ENCODE measurements at places on chromosomes 4 and X.

DNA sequence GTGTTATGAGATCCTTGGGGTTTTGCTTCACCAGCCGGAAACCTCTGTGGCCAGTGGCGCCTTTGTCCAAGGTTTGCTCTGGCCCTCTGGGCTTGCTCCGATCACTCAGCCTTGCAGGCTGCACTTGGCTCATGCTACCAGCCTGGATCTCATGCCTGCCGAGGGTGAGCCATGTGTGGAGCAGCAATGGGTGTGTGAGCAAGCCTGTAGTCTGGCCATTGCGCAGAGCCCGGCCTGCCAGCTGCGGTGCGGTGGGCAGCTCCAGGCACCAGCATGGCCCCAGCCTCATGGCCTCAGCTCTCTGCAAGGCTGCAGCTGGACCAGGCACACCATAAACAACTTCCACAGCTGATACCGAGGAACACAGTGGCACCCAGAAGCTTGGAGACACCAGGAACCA is 17.8 kb downstream of the SULT1B1 start:
- DNase-seq = no peak

DNA sequence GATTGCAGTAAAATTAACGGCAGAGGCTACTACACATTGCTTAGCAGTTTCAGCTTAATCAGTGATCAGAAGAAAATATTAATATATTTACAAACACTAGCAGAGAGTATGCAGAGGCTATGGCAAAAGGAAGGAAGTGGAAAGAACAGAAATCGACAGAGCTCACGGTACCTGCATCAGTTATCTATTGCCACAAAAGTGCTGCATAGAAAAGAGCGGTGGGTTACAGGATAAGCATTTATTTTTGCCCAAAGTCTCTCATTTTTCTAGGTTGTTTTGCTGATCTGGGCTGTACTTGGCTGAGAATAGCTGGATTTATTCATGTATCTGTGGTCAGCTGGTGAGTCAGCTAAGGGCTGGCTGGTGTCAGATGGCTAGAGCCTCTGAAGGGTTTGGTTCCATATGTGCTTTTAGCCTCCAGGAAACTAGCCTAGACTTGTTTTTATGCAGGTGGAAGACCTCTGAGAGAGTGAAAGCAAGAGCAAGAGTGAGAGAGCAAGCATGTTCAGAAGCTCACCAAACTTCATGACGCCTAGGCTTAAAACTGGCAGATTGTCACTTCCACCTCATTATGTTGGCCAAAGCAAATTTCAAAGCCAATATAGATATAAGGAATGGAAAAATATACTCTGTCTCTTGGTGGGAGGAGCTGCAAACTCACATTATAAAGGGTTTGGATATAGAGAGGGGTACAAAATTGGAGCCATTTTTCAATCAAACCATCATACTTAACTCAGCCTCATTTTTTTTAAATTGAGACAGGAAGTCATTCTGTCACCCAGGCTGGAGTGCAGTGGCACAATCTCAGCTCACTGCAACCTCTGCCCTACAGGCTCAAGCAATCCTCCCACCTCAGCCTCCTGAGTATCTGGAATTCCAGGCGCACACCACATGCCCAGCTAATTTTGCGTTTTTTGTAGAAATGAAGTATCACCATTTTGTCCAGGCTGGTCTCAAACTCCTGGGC is 153.2 kb upstream of the RPL34 start:
- peak; percentile 17 for DNase-seq

DNA sequence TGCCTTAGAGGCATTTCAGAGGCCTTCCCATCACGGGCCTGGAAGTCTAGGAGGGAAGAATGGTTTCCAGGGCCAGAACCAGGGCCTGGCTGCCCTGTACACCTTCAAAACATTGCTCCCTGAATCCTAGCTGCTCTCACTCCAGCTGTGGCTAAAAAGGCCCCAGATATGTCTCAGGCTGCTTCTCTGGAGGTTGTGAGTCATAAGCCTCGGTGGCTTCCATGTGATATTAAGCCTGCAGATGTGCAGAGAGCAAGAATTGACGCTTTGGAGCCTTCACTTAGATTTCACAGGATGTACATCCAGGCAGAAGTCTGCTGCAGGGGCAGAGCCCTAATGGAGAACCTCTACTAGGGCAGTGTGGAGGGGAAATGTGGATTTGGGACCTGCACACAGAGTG is 502.5 kb downstream of the GRXCR1 start:
- no peak for DNase-seq

DNA sequence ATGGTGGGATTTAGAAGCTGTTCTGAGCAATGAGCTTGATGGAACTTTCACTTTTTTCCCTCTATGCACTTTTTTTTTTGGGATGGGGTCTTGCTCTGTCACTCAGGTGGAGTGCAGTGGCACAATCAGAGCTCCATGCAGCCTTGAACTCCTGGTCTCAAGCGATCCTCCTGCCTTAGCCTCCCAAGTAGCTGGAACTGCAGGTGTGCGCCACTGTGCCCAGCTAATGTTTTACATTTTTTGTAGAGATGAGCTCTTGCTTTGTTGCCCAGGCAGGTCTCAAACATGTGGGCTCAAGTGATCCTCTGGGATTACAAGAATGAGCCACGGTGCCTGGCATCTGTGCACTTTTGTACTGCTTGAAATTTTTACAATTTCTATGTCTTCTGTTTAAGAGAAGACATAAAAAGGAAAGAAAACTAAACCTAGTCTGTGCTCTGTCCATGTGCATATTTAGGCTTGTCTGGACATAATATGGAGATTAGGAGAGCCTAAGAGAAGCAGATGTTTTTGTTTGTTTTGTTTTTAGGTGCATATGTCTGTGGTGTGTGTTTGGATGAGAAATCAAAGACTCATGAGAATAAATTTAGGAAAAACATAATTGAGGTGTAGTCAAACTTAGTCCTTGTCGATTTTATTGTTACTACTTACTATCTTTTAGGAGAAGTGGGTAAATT is 16.5 kb downstream of the PDLIM5 start:
- no peak for DNase-seq

- no peak for DNase-seq
These were observed 2.8 kb upstream of the TIFA start for GRCh38 chr4:112288455-112288854.

- DNase-seq = peak; percentile 55
These were observed 1.7 kb downstream of the PHF8 start for GRCh38 chrX:54042609-54043021.

GRCh38 chr4:140099983-140100382 is 54.0 kb downstream of the MAML3 start:
- no peak for DNase-seq

GRCh38 chrX:25755194-25755593 is 382.9 kb upstream of the MAGEB18 start:
- no peak for DNase-seq

DNA sequence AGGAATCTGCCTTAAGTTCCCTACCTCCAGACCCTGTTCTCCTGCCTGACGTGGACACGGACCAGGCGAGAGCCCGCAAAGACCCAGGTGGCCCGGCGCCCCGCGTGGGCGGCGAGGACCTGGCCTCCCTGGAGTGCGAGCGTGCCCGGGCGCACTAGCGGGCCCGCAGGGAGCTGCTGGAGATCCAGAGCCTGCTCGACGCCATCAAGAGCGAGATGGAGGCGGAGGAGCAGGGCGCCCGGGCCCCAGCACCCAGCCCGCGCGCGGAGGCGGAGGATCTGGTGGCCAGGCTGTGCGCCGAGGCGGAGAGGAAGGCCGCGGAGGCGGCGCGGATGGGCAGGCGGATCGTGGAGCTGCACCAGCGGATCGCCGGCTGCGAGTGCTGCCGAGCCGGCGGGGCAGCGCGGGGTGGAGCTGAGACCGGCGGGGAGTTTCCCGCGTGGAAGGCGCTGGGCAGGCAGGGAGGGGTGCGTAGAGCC is 18.2 kb downstream of the MRFAP1 start:
- DNase-seq = no peak

GRCh38 chrX:38754102-38754790 is 47.0 kb upstream of the MID1IP1 start:
- peak; percentile 13 for DNase-seq

DNA sequence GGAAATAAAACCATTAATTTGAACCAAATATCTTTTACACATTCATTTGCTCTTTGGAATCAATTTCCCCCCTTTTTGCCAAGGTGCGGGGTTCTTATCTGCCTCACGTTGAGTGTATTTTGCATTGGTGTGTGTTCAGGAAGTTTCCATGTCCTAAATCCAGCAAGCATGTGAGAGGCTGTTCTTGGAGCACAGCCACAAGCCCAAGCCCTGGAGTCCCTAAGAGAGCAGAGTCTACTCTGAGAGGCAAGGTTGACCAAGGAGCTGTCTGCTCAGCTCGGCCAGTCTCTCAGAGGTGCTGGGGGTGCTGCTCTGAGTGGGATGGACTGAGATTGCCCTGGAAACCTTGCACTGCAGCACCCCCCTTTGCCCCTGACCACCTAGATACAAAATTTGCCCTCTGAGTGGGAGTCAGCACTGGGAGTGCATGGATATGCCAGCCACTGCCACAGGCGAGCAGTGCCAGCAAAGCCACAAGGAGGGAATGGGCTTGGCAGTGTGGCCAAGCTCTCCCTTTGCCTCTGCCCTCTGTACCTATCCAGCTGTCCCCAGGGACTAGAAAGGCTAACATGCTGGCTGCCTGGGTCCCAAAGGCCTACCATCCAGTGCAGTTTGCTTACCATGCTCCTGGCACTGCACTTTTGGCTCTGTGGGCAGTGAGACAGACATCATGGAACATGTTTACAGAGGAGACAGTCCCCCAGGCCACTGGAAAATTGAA is 20.5 kb upstream of the FAM193A start:
- DNase-seq = no peak

DNA sequence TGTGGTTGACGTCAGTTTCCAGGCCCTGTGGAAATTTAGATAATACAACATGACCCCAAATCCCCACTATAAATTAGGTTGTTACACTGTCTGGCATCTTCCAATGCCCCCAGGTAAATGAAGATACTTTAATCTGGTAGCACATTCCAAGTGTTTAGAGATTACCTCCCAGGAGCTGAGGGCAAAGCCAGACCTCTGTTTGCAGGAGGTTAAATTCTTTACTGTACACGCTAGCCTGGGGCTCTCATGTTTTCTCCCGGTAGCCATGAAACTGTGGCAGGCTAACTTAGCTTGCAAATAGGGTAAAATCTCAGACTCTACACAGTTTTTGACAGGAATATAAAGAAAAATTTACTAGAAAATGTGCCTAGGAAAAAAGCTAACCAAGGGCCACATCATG is 450.0 kb downstream of the PDGFC start:
- DNase-seq = no peak

- DNase-seq = no peak
These were observed 21.2 kb downstream of the ARHGAP10 start for GRCh38 chr4:147753047-147753446.

DNA sequence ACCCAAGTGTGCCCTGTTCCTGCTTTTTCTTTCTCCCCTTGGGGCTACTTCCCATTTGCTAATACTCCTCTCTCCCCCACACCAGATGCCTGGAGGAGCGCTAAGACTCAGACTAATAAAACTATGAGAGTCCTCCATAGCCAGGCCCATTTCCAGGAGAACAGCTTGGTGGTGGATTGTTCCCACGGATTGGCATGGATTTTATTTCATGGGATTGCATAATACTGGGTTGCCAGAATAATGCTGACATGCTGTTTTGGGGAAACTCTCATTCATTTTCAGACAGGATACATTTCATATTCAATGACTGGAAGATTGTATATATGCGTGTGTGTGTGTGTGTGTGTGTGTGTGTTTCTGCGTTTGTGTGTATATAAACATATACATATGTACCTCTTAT is 447.5 kb upstream of the PITX2 start:
- DNase-seq = no peak

- no peak for DNase-seq
These were observed 79.8 kb downstream of the LCORL start for GRCh38 chr4:17941731-17942130.

DNA sequence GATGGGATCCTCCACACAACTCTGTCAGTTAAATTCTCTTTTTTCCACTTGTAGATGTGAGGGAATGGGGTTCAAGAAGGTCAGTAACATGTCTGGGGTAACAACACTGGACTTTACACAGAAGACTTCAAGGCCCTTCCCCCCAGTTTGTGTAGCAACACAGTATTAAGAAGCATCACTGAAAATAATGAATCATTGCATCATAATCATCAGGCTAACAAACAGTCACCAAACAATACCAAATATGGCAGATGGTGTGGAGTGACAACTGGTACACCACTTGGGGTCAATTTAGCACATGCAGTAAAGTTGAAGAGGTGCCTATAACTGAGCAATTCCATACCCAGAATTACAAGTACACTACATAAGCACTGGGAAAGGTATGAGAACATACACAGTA is 38.6 kb downstream of the BOD1L1 start:
- DNase-seq = no peak

DNA sequence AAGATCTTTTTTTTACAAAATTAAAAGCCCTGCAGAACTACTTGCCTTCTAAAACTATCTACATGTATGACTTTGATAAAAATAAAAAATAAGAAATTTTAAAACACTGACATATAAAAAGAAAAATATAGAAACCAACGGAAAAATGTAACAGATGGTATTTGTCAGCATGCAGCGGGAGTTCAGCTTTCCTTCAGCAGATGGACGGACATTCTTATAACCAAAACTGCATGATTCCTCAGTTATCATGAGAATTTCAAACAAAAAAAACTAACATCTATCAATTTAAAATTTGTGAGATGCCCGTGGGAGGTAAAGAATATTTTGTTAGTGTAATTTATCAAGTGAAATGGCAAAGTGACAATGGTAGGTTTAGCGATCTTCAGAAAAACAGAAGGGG is 23.2 kb downstream of the RWDD4 start:
- no peak for DNase-seq

DNA sequence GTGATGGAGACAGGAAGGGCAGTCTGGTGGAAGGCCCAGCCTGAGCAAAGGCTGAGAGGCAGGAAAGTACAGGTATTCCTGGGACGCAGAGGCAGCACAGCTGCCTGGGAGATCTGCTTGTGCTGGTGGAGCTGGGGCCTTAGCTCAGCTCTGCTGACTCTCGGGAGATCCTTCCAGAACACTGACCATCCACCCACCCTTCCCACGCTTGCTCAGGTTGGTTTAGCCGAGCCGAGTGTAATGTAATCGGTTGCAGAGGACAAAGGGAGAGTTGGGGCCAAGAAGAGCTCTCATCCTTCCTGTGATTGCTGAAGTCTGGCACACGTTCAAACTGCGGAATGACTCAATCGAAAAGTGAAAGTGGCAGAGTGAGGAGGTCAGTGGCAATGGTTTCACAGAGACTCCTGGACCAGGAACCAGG is 43.1 kb upstream of the GPR78 start:
- no peak for DNase-seq

- no peak for DNase-seq
These were observed 45.3 kb downstream of the TBCK start for GRCh38 chr4:106270736-106271135.

DNA sequence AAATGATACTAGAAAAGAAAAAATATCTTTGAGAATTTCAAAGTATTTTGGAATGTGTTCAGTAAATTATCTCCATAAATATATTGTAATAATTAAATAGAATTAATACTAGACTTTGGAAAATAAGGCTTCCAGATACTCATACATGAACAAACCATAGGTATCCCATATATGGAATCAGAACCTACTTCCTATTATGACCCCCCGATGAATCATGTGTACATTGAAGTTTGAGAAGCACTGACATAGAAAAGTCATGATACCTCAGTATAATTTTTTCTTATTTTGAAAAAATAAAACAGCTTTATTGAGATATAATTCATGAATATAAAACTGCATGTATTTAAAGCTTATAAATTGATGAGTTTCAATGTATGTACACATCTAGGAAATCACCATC is 27.2 kb upstream of the SMARCA5 start:
- DNase-seq = no peak
